Umbilical cord (tissue), 2 donors: ENCODE measurements at places on chromosomes 16 and 17.
A peak's percentile ranks its signal among the peaks of the same experiment; 100 is the strongest.

- peak; percentile 15 for DNase-seq
Observed at GRCh38 chr16:86901483-86901882, 323.1 kb downstream of the FOXL1 start.

DNA sequence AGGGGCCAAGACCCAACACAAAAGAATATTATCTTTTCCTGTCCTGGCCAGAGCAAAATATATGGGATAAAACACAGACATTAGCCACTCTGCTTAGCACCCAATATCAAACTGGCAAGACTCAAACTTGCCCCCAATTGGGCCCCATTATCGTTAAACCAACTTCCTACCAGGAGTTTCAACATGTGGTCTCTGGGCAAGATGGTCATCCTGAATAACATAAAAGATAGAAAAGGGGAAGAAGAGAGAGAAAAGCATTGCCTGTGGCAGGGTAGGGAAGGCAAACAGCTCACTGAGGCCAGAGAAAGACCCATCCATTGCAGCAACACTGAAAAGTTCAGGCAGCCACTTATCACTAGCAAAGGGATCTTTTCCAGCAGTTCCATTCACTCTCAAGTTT lies 502.1 kb downstream of the KIF2B start:
- no peak for DNase-seq

DNA sequence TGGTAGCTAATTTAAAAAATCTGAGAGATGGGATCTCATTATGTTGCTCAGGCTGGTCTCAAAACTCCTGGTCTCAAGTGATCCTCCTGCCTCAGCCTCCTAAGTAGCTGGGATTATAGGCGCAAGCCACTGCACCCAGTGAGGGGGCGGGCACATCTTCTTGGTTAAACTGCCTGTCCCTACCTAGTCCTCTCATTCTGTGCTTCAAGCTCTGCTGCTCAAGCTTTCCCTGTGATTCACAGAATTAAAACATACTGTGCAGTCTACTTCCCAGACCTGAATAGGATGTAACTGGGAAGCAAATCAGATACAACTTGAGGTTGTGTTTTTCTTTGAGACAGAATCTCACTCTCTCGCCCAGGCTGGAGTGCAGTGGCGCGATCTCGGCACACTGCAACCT lies 2.3 kb downstream of the MRPL38 start:
- no peak for DNase-seq

- peak; percentile 89 for DNase-seq
Observed at GRCh38 chr17:77571155-77571981, 387.1 kb upstream of the TNRC6C start.

GRCh38 chr16:82024316-82024715 lies 10.7 kb upstream of the HSD17B2 start:
- DNase-seq, result no peak

DNA sequence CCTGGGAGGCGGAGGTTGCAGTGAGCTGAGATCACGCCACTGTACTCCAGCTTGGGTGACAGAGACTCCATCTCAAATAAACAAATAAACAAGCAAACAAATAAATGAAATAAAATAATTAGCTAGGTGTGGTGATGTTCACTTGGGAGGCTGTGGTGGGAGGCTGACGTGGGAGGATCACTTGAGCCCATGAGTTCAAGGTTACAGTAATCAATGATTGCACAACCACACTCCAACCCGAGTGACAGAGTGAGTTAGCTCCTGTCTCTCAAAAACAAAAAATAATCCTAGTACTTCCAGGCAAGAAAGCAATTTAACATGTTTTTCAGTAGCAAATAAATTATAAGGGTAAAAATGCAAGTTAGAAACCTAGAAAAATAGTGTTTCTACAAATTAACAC lies 26.4 kb downstream of the CFDP1 start:
- DNase-seq, result no peak

- no peak for DNase-seq
Observed at GRCh38 chr16:49672753-49673152, 183.2 kb downstream of the ZNF423 start.

- no peak for DNase-seq
Observed at GRCh38 chr17:55168958-55169687, 95.6 kb upstream of the HLF start.

DNA sequence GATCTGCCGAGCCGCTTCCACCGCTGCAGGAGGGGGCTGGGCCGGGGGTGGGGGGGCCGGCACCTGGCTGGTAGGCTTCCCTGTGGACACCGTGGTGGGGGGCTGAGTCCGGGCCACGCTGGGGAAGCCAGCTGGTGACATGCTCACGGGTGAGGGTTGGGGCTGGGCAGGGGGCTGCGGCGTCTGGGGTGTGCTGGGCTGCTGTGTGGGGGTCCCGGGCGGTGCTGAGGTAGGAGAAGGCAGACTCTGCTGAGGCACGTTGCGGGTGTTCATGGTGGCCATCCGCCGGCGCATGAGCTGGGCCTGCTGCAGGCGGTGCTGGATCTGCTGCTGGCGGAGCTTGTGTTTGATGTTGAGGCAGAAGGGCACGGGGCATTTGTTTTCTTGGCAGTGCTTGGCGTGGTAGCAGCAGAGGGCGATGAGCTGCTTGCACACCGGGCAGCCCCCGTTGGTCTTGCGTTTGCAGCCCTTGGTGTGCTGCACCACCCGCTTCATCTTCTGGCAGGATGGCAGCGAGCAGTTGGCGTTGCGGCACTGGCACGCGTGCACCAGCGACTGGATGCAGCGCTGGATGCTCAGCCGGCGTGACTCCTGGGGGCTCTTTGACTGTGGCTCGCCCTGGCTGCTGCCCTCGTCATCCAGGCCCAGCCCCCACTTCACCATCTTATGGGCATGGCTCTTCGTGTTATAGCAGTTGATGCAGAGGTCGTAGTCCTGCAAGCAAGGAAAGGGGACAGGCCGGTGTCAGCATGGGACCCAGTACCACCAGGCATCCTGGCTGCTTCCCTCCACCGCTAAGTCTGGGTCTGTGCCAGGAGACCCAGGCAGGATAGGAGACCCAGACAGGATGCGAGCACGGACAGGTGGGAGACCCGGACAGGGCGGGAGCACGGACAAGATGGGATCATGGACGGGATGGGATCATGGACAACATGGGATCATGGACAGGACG lies 12.1 kb upstream of the TRAP1 start:
- DNase-seq, result no peak

DNA sequence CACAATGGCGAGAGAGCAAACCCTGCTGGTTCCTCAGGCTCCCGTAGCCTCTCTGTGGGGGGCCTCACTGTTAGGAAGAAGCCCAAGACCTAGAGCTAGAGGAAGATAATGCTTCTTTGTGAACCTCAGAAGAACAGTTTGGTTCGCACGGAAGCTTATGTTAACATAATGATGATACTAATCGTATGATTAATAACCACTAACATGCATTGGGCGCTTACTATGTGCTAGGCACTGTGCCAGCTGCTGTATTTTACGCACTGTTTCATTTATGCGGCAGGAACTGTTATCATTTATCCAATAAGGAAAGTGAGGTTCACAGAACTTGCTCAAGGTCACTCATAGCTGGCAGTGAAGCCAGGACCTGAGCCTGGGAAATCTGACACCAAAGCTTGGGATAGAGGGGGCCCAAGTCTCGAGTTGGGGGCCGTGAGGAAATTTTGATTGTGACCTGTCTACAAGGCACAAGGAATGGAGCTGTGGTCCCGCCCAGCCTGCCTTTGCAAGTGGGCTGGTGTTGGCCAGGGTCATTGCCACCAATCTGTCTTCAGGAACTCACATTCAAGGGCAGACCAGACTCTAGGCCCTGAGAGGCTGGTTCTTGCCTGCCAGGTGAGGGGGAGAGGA lies 6.8 kb downstream of the PRCD start:
- DNase-seq, result no peak

GRCh38 chr17:10870336-10871050 lies 32.6 kb upstream of the PIRT start:
- no peak for DNase-seq

DNA sequence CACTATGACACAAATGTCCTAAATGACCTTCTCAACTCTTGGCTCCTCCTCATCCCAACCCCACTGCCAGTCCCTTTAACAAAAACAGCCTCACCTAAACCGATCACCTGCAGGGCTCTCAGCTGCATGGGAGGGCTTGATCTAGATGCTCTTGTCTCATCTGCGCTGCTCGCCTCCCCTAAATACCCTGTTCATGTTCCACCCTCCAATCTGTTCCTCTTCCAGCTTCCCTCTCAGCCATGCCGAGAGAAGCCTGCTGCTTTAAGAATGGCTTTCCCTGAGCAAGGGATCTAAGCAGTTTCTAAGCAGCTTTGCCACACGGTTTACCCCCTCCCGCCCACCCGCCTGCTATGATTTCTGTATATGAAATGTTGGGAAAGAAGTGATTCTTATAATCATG lies 23.7 kb downstream of the PIPOX start:
- DNase-seq, result no peak

- DNase-seq, result no peak
Observed at GRCh38 chr17:70172449-70172848, 3.1 kb downstream of the KCNJ2 start.

GRCh38 chr17:46949291-46950174 lies 26.6 kb downstream of the GOSR2 start:
- DNase-seq, result no peak

- no peak for DNase-seq
Observed at GRCh38 chr17:49545007-49545660, 30.5 kb upstream of the NXPH3 start.

GRCh38 chr16:87435372-87436224 lies 43.5 kb downstream of the MAP1LC3B start:
- peak; percentile 63 for DNase-seq

GRCh38 chr16:17063201-17064139 lies 407.3 kb downstream of the XYLT1 start:
- no peak for DNase-seq

DNA sequence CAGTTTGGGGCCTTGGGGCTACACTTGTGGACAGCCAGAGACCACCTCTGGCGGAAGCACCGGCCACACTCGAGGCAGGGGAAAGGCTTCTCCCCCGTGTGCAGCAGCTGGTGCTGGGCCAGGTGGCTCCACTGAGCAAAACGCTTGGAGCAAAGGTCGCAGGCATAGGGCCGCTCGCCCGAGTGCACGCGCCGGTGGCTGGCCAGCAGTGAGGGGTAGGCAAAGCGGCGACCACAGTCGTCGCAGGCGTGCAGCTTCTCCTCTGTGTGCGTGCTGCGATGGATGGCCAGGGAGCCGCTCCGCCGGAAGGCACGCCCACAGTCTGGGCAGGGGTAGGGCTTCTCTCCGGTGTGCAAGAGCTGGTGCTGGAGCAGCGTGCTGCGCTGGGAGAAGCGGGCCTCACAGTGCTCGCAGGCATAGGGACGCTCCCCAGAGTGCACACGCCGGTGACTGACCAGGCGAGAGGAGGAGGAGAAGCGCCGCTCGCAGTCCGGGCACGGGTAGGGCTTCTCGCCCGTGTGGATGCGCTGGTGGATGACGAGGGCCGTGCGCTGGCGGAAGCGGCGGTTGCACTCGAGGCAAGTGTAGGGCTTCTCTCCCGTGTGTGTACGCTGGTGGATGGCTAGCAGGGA lies 5.8 kb downstream of the ZNF689 start:
- no peak for DNase-seq

- DNase-seq, result peak; percentile 27
Observed at GRCh38 chr17:50584116-50584515, 23.6 kb downstream of the CACNA1G start.

GRCh38 chr17:1744551-1745512 lies 2.2 kb downstream of the SERPINF2 start:
- no peak for DNase-seq

GRCh38 chr17:33640629-33641028 lies 347.5 kb upstream of the ASIC2 start:
- DNase-seq, result no peak

- DNase-seq, result no peak
Observed at GRCh38 chr16:20624205-20624604, 48.0 kb upstream of the ACSM2B start.

DNA sequence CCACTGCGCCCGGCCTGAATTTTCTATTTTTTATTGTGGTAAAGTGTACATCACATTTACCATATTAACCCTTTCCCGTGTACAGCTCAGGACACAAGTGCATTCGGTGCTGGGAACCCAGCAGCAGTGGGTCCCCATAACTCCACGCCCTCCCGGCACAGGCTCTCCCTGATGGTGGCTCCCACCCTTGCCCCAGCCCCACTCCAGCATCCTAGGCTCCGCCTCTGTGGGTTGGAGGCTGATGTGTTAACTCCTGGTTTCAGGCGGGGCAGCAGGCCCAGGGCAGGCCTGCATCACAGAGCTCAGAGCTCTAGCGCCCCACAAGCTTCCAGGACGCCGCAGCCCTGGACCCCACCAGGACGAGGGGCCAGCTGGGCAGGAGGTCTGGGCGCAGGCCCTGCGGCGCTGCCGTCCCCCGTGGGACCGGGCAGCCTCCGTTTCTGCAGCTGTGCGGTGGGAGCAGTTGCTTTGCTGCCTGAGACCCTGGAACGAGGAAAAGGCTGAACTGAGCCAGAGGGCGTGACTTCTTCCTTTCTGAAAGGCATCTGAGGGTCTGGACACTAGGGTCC lies 19.6 kb downstream of the ZFPM1 start:
- peak; percentile 86 for DNase-seq

- DNase-seq, result peak; percentile 24
Observed at GRCh38 chr17:2564877-2565276, 28.6 kb upstream of the PAFAH1B1 start.

GRCh38 chr17:62911114-62911513 lies 54.9 kb upstream of the TANC2 start:
- no peak for DNase-seq

DNA sequence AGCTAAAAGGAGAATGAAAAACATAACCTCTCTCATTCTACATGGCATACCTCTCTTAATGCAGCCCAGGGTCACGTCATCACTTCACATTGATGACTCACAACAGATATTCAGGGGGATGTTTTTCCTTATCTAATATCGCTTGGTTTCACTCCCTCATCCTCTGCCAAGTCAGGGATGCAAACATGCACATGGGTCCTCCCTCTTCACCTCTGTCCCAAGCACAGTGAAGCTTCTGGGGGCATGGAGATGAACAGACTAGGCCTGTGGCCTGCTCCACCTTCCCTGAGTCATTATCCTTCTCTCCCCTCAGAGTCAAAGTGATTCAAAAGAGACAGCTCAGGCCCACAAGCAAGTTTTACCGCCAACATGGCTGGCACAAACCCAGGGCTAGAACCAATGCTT lies 2.3 kb upstream of the MT2A start:
- peak; percentile 66 for DNase-seq
